ENCODE measurements at places on chromosomes 2 and 18. TPM values are rescaled to one million over a fixed set of nuclear protein-coding genes. Genes with fewer than 3 reads are reported as not detected.
A peak's percentile ranks its signal among the peaks of the same experiment; 100 is the strongest.

DNA sequence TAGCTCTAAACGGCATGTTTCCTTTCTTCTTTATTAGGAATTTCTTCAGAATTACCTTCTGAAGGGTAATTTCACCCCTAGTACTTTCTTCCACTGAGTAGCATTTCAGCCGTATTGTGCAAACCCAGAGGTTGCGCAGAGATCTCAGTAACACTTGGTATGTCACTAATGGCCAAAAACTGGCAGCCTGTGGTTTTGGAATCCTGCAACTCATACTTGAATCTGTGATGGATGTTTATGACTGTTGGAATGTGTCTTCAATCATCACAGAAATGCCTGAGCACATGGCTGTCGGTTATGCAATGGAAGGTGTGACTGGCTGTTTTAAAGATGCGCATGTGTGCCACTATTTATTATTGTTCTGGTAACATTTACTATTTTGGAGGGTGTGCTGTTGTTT is 100.0 kb downstream of the COLEC12 start:
- no peak for DNase-seq

Gene CPO
- not detected for total RNA-seq

DNA sequence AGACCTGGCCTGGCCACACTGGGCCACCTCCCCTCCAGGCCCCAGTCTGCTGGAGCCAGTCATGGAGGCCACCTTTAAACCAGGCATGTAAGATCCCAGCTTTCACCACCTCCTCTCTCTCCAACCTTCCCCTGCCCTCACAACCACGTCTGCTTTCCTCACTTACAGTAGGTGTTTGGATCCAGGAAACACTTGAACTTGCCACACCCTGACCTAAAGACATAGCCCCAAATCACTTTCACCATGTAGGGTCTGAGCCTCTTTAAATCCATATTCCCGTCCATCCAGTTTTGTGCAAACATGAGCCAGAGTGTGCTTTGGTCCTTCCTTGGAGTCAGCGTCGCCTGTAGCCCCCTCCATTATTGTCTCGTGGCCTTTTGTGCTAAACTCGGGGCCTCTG is 66.8 kb downstream of the NRP2 start:
- no peak for DNase-seq

Gene VWC2L
- total RNA-seq, result not detected

DNA sequence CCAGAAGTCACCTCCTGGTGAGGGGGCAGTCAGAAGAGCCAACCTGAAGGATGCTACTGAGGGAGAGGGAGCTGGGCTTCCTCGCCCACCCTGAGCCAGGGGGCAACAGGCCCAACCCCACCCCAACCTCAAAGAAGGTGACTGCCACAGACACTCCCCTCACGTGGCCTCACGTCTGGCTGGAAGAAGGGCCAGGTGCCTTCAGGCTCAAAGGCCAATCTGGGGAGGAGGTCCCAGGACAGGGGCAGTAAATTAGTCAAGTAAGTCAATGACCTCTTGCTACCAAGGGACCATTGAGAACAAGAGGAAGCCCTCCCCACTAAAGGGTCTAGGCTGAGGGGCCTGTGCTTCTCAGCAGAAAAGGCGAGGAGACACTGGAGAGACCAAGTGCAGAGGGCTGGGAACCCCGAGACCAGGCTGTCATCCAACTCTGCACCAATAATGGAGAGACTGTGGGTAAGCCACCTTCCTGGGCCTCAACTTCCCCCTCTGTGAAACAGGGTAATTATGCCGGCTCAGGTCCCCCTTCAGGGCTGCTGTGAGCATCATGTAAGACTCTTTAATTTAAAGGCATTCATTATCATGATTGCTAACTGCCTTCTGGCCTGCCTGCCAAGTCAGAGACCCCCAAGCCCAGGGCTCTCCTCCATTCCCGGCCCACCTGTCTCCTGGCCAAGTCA is 20.2 kb upstream of the TNS1 start:
- no peak for DNase-seq

DNA sequence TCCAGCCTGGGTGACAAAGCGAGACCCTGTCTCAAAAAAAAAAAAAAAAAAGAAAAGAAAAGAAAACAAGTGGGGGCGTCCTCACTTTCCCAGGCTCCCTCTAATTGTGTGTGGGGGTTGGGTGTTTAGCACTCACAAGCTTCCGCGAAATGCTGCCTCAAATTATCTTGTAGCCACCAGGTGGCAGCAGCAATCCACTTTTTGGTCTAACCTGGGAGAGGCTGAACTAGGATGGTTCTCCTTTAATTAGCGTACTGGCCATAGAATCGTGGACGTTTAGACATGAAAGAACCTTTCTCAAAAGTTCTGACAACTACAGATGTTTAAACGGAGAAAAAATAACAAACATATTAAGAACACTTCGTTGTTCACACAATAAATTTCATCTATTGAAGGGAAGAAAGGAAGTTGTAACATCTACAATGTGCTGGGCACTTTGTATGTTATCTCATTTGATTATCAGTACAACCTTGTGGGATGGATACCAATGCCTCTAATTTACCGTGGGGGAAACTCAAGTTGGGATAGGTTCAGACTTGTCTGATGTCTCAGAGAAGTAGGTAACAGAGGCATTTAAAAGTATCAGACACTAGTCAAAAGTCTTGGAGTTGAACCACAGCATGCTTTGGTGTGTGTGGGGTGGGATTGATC is 122.7 kb upstream of the NABP1 start:
- DNase-seq, result peak; percentile 92

DNA sequence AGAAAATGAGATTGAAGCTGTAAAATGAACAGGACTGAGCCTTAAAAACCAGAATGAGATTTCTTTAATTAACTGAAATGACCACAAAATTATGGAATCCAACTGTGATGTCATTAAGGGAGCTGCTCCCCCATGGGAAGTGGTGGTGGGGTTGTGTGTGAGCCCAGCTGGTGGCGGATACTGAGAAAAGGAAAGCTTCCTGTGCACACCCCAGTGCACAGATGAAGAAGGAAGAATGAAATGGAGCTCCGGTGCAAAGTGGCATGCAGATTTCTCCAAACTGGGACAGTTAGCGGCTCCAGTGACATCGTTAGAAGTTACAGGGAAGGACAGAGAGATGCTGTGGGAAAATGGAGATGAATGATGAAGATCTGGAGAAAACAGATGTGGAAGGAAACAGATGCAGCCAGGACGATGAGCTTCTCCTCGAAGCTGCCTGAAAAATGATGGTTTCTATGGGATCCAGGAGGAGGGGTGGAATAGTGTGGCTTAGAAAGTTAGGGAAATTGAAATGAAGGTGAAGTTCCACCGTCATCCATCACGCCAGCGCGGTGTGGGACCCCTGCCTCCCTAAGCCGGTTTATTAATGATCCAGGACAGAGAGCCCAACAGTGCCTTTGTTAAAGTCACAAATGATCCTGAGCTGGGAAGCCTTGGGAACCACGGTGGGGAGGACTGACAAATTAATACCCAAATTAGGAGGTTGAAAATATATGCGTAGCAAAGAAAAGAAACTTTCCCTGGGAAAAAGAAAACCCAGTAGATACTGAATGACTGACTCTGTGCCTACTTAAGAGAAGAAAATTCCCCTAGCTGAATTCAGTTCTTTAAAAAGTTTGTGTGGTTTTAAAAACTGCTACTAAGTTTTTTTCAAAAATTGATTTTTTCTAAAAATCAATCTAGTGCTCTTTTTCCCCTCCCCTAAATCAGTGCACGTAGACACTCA is 77.2 kb downstream of the TSN start:
- no peak for DNase-seq

DNA sequence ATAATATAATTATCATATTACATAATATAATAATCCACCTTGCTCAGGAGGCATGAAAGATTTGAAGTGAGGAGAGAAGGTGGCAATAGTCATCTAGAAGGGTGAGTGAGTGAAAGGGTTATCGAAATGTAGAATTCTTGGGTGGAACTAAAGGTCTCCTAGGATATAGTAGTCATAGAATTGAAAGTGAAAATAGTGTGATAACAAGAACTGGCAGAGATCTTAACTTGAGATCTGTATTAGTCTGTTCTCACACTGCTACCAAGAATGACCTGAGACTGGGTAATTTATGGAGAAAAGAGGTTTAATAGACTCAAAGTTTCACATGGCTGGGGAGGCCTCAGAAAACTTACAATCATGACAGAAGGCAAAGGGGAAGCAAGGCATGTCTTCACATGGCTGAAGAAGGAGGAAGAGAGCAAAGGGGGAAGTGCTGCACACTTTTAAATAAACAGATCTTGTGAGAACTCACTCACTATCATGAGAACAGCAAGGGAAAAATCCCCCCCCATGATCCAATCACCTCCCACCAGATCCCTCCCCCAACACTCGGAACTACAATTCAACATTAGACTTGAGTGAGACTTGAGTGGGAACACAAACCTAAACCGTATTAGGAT is 351.5 kb downstream of the NR4A2 start:
- DNase-seq, result no peak

GRCh38 chr2:3789256-3789655 is 85.9 kb downstream of the DCDC2C start:
- DNase-seq, result no peak

DNA sequence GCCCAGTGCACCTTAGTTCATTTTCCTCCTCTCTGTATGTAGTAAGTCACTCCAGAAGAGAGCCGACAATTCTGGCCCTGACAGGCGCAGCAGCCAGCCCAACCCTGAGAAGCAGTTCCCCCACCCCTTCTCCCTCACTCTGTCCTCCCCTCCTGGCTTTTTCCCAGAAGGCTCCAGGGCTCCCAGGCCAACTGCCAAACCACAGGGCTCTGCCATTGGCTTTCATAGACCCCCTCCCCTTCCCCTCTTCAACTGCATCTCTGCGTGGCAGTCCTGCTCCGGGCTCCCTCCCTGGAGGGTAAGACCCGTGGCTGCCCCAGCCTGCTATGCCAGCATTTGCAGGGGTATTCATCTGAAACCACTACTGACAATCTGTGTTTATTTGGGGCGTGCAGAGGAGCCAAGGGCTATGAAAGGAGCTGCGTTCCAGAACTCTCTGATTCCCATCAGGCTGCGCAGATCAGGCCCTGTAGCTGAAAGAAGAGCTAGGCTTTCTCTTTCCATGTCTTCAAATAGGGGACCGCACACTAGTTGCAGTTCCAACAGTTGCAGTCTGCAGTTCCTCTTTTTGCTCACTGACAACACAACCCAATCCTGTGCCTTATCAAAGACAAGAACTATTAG is 388.6 kb upstream of the TNP1 start:
- DNase-seq, result peak; percentile 14

DNA sequence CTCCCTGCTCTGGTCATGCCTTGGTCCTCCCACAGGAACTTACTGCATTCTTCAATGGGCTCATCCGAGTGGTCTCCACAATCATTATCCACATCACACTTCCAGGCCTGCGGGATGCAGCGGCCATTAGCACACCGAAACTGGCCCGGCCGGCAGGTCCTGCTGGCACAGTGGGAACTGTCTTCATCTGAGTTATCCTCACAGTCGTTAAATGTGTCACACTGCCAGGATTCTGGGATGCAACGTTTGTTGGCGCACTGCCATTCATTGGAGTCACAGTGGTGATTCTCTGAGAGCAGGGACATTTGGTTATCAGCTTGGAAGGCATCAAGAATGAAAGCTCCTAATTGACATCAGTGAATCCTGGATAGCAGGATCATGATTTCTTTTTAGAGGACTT is 104.5 kb downstream of the DHRS9 start:
- DNase-seq, result no peak

Gene EVX2
- 0.03 TPM for total RNA-seq

DNA sequence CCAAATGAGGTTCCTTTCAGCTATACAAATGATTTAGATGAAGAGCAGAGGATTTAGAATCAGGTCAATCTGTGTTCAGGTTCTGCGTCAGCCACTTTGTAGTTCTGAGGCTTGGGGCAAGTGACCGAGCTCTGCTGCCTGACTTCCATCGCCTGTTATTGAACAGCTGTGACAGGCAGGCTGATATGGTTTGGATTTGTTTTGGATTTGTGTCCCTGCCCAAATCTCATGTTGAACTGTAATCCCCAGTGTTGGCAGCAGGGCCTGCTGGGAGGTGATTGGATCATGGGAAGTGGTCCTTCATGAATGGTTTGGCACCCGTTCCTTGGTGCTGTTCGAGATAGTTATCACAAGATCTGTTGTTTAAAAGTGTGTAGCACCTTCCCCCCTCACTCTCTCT is 18.6 kb downstream of the TYMS start:
- no peak for DNase-seq

Gene CARF
- 3.3 TPM for total RNA-seq

Gene TRIM43
- total RNA-seq, result 0.23 TPM

Gene AFG3L2
- 94.9 TPM for total RNA-seq

DNA sequence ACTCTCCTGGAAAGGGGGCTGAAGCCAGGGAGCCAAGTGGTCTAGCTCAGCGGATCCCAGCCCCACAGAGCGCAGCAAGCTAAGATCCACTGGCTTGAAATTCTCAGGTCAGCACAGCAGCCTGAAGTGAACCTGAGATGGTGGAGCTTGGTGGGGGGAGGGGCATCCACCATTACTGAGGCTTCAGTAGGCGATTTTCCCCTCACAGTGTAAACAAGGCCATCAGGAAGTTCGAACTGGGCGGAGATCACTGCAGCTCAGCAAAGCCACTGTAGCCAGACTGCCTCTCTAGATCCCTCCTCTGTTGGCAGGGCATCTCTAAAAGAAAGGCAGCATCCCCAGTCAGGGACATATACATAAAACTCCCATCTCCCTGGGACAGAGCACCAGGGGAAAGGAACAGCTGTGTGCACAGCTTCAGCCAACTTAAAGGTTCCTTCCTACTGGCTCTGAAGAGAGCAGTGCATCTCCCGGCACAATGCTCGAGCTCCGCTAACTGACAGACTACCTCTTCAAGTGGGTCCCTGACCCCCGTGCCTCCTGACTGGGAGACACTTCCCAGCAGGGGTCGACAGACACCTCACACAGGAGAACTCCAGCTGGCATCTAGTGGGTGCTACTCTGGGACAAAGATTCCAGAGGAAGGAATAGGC is 282.3 kb upstream of the EPC2 start:
- DNase-seq, result peak; percentile 28

DNA sequence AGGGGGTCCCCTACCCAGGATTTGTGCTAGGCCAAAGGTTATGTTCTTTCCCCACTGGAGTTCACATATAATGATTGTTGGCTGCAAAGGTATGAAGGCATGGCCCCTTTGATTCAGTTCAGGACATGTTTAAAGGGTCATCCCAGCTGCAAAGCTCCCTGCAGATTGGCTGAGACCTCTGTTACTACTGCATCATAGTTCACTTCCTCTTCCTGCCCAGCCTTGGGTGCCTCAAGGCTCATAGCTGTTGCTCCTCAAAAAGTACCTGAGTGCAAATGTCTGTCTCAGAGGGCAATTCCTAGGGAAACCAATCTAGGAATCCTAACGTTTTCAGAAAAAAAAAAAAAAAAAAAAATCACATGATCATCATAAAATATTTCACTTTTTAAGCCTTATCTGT is 125.1 kb downstream of the ATL2 start:
- DNase-seq, result no peak

DNA sequence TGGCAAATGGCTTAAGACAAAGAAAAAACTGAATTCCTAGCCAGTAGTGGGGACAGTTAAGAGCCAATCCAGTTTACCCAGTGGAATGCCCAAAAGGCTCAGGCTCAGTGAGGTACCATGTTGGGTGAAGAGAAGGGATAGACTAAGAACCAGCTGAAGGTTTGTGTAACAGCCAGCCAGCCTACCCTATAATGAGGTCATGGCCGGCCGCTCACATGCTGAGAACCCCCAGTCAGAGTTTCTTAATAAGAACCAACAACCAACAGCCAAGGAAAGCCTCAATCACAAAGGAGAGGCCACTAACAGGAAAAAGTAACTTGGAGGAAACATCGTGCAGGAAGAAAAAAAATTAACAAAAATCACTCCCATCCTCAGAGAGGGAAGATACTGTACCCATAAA is 25.4 kb upstream of the DUSP2 start:
- no peak for DNase-seq

- no peak for DNase-seq
Measured at GRCh38 chr2:183542606-183543005, 418.4 kb downstream of the NUP35 start.

All from GM23338 (cell line).